ENCODE measurements at places on chromosomes 12 and 14. TPM values are rescaled to one million over a fixed set of nuclear protein-coding genes. Genes with fewer than 3 reads are reported as not detected.

MDM1 gene
- 26.2 TPM for total RNA-seq

OVCH1 gene
- 0.16 TPM for total RNA-seq

PROX2 gene
- not detected for total RNA-seq

ABCC9 gene
- 2.8 TPM for total RNA-seq

HSPA2 gene
- total RNA-seq: 2.7 TPM

LBHD2 gene
- total RNA-seq: not detected

LRRIQ1 gene
- 4.3 TPM for total RNA-seq

CLEC1A gene
- total RNA-seq: not detected

EXD2 gene
- total RNA-seq: 18.9 TPM

RIPK3 gene
- total RNA-seq: not detected

LRRK2 gene
- 2.1 TPM for total RNA-seq

PRH2 gene
- total RNA-seq: not detected

RNF10 gene
- total RNA-seq: 149 TPM

DHH gene
- 1.5 TPM for total RNA-seq

GRIP1 gene
- 38.4 TPM for total RNA-seq

CCDC88C gene
- total RNA-seq: 44.7 TPM

GPR162 gene
- total RNA-seq: 16.4 TPM

ZNF384 gene
- total RNA-seq: 93.2 TPM

KRT2 gene
- not detected for total RNA-seq

RFX4 gene
- total RNA-seq: 52.1 TPM

MED6 gene
- 50.9 TPM for total RNA-seq

CACNA1C gene
- total RNA-seq: 1.6 TPM

NDRG2 gene
- 13.7 TPM for total RNA-seq

KRT77 gene
- not detected for total RNA-seq

IL23A gene
- total RNA-seq: not detected

GARIN6 gene
- not detected for total RNA-seq

CD163 gene
- not detected for total RNA-seq

DPF3 gene
- 1.3 TPM for total RNA-seq

NKX2-1 gene
- not detected for total RNA-seq

SLC22A17 gene
- total RNA-seq: 39.4 TPM

BHLHE41 gene
- not detected for total RNA-seq

PDE3A gene
- total RNA-seq: 2.4 TPM

PLCZ1 gene
- total RNA-seq: not detected

CFAP73 gene
- total RNA-seq: not detected

TSPAN11 gene
- total RNA-seq: 21.4 TPM

SIX1 gene
- 0.44 TPM for total RNA-seq

MYF5 gene
- not detected for total RNA-seq

APOLD1 gene
- total RNA-seq: 6.0 TPM

CLEC4D gene
- not detected for total RNA-seq

CLEC1B gene
- total RNA-seq: not detected

NINJ2 gene
- 0.42 TPM for total RNA-seq

NRL gene
- 1.2 TPM for total RNA-seq

OR9K2 gene
- total RNA-seq: not detected

DPY19L2 gene
- 23.2 TPM for total RNA-seq

KLRC3 gene
- not detected for total RNA-seq

TAS2R50 gene
- total RNA-seq: 1.0 TPM

CRIP1 gene
- total RNA-seq: 4.8 TPM

Data from neural crest cell (in vitro differentiated cells).